ENCODE measurements at places on chromosomes 3 and 15.
A peak's percentile ranks its signal among the peaks of the same experiment; 100 is the strongest.

GRCh38 chr3:74129611-74130010, 484.8 kb downstream of the CNTN3 start:
- no peak for DNase-seq

- no peak for DNase-seq
Measured at GRCh38 chr3:60463685-60464084, 787.6 kb downstream of the FHIT start.

- DNase-seq: peak; percentile 94
Measured at GRCh38 chr3:194671900-194672808, at the start of gene LSG1. Gene LSG1 (minus strand): TSS chr3:194672191. CDS start chr3:194672162, 29 bp downstream.

DNA sequence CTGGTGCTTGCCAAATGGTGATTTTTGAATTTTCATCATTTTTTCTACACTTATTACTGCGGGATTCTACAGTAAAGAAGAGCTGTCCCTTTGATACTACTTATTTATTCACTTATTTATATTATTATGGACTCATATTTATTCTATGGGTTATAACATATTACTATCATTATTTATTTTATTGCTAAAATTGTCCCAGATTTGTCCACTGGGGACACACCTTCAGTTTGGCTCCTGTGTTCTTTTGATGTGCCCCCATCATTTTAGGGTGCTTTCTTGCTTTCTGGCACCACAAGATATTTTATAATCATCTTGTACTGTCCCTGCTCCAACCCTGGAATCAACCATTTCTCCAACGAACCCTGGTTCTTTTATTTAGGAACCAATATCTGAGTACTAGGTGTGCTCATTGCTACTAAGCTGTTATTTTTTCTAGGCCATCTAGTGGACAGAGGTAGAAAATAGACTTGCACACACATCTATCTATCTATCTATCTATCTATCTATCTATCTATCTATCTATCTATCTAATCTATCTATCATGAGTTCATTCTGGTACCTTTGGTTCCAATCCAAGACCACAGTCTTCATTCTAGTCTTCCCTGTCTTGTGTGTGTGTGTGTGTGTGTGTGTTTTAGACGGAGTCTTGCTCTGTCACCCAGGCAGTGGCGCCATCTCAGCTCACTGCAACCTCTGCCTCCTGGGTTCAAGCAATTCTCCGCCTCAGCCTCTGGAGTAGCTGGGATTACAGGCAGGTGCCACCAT, 16.0 kb downstream of the SLC22A14 start:
- no peak for DNase-seq

DNA sequence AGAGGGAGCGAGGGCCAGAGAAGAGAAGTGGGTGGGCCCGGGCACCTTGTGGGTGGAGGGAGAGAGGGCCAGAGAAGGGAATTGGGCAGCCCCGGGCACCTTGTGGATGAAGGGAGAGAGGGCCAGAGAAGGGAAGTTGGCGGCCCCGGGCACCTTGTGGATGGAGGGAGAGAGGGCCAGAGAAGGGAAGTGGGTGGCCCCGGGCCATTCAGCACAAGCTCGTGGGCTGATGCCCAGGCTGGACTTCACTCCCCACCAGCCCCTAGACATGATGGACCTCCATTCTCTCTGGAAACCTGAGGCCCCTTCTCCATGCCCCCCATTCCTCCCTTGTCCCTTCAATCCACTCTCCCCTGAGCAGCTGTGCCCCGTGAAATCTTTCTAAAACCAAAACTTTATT, 15.8 kb downstream of the DUSP7 start:
- peak; percentile 72 for DNase-seq

- DNase-seq: no peak
Measured at GRCh38 chr3:188796122-188796631, 375.6 kb upstream of the TPRG1 start.

DNA sequence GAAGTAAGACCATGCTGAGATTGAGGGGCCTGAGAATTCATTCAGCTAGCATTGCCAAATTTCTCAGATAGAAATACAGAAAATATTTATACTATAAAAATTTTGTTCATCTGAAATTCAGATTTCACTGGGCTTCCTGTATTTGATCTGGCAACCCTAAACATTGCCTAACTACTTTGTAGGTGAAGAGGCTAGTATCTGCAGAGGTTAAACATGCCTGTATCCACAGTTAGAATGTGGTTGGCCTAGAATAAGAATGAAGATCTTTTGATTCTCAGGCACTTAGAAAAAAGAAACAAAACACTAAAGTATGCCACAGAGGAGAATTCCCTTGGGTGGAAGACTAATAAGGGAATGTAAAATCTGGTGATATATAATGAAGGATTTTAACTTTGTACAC, 189.0 kb downstream of the DIPK2A start:
- DNase-seq: no peak

DNA sequence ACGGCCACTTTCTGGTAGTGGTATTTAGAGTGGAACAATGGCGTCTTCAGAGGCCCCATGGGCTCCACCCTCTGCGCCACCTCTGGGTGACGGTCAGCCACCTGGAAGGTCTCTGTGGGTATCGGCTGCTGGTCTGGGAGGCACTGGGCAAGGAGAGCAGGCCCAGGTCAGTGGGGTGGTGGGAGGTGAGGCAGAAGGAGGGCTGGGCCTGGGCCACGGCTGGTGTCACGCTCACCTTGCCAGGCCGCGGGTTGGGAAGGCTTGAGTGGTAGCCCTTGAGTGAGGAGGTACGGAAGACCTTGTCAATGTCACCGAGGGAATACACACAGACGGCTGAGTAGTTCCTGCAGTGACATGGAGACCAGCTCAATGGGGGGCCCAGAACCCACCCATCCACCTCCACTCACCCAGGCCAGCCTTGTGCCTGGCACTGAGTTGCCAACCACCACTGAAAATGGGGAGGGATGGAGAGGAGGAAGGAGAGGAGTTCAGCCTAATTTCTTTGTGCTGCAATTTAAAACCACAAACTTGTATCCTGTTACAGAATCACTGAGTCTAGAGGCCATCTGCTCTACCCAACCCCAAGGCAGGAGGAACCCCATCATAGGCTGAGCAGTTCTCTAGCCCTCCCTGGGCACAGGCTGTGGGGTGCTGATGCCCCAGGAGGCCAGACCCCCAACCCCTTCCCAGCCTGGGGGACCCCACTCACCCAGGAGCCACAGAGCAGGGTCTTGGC, 19.0 kb downstream of the SEMA7A start:
- DNase-seq: no peak

GRCh38 chr3:188146219-188146618, 7.7 kb upstream of the LPP start:
- DNase-seq: no peak

GRCh38 chr3:167091226-167091625, 288.9 kb downstream of the ZBBX start:
- no peak for DNase-seq

- DNase-seq: no peak
Measured at GRCh38 chr3:110903771-110904519, 167.7 kb upstream of the NECTIN3 start.

DNA sequence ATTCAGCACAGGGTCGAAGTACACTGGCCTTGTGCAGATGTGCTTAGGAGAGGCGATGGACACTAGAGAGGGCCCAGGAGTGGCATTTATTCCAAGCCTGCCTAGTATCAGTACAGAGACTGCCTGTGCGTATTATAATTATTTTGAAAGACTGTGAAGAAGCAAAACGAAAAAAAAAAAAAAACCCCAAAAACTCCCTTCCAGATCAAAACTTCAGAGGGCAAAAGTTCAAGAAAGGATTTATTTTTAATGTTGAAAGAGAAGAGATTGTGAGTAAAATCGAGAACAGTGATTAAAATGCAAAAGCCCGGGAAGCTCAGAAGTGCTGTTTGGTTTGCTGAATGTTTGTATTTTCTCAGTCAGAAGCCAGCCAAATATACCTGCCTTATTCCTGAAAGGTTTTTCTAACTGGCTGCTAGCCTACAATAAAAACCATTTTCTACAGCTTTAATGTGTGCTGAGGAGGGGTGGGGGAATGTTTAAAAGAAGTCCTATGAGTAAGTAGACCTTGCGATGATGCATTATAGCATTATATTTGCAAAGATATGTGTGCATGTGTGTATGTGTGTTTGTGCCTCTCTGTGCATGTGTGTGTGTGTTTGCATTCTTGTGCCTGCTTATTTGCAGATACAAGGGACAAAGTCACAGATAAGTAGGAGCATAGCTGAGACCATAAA, 19.3 kb upstream of the LZTFL1 start:
- no peak for DNase-seq

DNA sequence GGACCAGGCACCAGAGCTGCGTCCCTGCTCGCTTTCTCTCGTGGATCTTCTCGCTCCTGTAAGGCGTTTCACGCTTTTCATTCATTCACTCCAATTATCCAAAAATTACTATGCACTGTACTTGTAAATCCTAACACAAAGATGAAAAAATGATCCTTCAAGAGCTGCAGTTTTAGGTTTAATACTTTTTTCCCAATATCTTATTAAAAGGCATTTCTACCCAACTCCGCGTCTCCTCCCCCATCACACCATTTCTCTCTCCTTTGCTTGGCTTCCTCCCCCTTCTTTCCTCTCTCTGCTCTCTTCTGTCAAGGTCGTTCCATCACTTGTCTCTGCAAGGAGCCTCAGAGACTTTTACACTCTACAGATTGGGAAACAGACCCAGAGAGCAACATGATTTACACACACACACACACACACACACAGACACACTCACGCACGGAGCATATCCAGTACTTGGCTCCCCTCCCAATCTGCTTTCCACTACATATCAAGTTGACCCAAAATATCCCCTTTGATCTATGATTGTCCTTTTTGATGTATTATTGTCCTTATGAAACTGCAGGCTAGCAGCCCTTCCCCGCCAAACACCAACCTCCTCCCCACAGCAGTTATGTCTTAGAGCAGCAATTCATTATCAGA, 479 bp upstream of the CLDN1 start:
- no peak for DNase-seq

- no peak for DNase-seq
Measured at GRCh38 chr3:99645277-99646106, 7.1 kb downstream of the COL8A1 start.

- DNase-seq: no peak
Measured at GRCh38 chr15:59255680-59256336, 49.2 kb downstream of the LDHAL6B start.

- no peak for DNase-seq
Measured at GRCh38 chr3:67559029-67559605, 95.3 kb downstream of the SUCLG2 start.

GRCh38 chr3:60096403-60096802, 1046.6 kb upstream of the CFAP20DC start:
- DNase-seq: no peak

DNA sequence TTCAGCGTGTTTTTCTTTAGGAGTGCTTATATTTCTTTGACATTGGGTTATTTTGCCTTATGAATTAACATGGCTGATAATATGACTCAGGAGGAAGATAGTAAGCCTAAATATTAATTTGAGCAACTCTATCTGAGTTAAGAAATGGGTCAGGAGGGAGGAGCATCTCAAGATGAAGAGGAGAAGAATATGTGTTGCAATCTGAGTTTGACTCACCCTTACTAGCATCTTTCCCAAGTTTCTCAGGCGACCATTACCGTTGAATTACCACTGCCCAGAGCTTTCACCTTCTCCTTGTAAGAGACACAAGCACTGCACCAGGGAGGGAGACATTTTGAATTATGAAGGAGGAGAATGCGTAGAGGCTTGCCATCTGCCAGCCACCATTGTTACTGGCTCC, 138.3 kb upstream of the MYRIP start:
- no peak for DNase-seq

GRCh38 chr15:90750186-90750585, 33.0 kb downstream of the BLM start:
- DNase-seq: peak; percentile 3

GRCh38 chr3:138935863-138936740, 10.8 kb downstream of the FOXL2 start:
- peak; percentile 47 for DNase-seq

DNA sequence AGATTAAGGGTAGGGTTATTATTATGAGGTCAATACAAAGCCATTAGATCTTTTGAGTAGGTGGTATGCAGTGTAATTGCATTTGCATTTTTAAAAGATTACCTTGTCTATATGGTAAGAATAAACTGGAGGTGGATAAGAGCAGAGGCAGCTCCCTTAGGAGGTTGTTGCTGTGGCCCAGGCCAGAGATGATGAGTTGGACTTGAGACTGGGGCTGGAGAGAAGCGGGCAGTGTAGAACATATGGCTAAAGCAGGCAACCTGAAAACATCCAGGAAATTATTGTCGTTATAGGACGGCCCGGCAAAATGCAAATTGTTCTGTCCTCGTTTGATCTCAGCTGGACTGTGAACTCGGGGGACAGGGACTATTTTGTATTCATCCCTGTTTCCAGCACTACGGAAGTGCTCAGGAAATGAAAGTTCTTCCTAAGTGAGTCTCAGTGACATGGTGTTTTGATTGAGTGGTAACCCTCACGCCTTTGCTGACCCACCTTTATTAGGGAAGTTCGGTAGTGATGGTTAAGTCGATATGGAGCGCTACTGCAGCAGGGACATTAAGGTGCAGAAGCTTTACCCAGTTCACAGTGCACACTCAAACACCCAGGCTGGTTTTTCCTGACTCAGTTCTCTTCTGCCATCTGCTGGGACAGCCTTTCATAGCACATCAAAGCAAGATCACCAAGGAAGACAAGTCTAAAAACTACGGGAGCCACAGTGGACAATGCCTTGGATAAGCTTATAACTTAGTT, 27.2 kb upstream of the VPS33B start:
- DNase-seq: peak; percentile 65

All from C1 segment of cervical spinal cord (tissue), 14 donors.